ENCODE measurements at places on chromosomes 6 and 20. TPM values are rescaled to one million over a fixed set of nuclear protein-coding genes. Genes with fewer than 3 reads are reported as not detected.

SLC52A3 gene
- total RNA-seq: 0.18 TPM

KIF25 gene
- total RNA-seq: 0.43 TPM

- no peak for DNase-seq
These were observed 91.2 kb upstream of the EXOC2 start for GRCh38 chr6:783966-784735.

GRCh38 chr20:53291548-53291947 lies 302.1 kb downstream of the ZNF217 start:
- no peak for DNase-seq

RNF182 gene
- 0.05 TPM for total RNA-seq

SYCP2L gene
- 0.43 TPM for total RNA-seq

- no peak for DNase-seq
These were observed 25.6 kb downstream of the DHX35 start for GRCh38 chr20:38987777-38988176.

FILIP1 gene
- total RNA-seq: 1.1 TPM

DNA sequence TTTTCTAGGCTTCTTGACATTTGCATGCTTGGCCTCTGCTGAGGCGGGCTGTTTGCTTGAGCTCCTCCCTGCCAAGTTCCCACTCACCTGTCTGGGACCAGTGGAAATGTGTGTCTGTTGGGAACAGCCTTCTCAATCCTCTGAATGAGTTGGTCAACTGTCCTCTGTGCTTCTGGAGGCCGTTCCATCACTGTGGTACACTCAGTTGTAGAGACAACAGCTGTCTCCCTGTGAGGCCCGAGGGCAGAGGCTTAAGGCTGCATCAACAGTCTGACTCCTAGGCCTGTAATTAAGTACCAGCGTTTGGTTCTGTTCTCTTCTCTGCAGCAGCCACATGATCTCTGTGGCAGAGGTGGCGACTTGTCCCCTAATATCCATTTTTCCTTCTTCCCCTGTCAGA lies 110.9 kb downstream of the CDC5L start:
- DNase-seq: peak; percentile 11

DEFB132 gene
- 0.15 TPM for total RNA-seq

ZSCAN12 gene
- 1.2 TPM for total RNA-seq

- DNase-seq: no peak
These were observed 175.1 kb upstream of the JAG1 start for GRCh38 chr20:10848810-10849370.

ADGB gene
- not detected for total RNA-seq

DNA sequence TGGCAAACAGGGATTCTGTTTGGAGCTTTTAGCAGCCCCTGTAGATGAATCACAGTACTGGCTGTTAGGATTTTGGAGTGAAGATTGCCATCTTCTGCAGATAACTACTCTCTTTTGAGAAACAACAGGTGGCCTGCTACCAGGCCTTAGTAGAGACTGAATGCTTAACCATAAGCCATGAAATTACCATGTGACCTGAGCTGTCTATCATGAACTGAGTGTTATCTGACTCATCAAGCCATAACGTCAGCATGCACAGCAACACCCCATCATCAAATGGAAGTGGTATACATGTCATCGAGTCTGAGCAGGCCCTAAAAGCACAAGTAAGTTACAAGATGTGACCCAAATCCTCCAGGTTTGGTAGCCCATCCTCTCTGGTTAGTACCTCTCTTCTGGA lies 132.6 kb downstream of the GPR63 start:
- DNase-seq: no peak

GRCh38 chr6:96017070-96017359 lies 1.2 kb downstream of the FUT9 start:
- no peak for DNase-seq

DNA sequence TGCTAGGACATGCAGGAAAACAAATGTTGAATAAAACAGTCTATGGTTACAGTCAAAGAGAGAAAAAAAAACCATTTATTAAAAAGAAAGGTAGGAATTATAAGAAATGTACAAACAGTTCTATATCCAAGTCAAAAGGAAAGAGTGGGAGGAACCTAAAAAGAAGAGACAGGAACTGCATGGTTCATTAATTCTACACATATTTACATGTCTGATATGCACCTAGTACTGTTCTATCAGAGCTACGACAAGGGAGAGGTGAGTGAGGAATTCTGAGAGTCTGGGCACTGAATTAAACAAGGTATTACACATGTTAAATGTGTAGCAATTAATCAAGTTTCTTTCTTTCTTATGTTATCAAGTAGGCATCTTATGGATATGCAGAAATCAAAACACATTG lies 41.9 kb downstream of the SYCP2 start:
- DNase-seq: no peak

LGSN gene
- total RNA-seq: 1.0 TPM

DNA sequence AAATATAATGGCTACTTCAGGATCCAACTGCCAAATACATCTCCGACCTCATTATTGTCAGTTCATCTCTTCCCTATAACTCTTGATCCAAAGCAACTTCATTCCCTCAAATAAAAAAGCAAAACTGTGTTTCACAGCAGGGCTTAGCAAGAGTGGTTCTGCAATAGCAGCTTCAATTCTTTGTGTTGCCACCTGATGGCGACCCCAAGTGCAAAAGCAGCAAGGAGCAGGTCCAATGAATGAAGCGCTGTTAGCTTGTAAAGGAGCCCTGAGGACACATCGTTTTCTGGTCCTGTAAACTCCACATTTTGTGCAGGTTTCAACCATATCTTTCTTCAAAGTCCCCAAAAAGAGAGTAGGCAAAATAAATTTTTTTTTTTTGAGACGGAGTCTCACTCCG lies 19.6 kb downstream of the RTN4IP1 start:
- DNase-seq: no peak

ZNF311 gene
- total RNA-seq: 0.68 TPM

DNA sequence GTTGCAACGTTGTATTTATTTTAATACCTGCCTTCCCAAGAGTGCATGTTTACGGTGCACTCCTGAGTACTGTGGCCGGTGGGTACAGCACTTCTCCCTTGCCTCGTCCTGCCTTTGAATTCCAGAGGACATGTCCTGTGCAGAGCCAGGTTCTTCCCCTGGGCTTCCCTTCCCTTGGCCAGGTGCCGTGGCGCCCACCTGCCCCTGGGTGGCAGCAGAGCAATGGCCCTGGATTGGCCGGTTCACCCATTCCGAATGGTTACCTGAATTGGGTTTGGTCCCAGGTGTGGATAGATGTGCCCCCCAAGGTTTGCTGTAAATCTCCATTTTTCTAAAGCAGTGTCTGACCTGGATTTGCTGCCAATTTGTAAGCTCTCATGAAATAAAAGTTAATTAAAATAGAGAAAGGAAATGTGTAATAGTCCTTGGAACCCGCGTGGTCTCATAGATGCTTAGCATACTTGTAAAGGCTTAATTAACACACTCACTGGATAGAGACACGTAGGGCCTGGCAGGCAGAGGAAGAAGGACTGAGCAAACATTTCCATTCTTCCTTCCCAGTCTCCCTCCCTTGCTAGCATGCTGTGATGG lies 40.6 kb downstream of the DTD1 start:
- DNase-seq: no peak

IMPG1 gene
- total RNA-seq: not detected

- DNase-seq: no peak
These were observed 3.2 kb downstream of the SLC4A11 start for GRCh38 chr20:3235666-3236324.

DNA sequence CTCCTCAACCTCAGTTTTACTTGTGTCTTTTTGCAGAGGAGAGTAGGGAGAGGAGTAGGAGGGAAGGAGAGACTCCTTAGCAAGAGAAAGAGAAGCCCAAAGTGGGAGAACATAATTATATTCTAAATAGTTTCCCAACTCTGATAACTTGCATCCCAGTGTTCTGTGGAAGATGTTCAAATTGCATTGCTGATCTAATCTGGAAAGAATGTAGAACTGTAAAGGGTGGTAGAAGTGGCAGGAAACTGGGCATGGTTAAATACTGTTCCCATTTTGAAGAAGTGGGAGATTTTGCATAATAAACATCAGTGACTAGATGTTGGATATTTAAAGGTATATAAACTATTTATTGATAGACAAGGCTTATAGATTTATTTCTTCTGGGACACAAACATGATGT lies 42.6 kb upstream of the HMGN3 start:
- DNase-seq: no peak

AKAP12 gene
- total RNA-seq: 3.4 TPM

PRKN gene
- 1.2 TPM for total RNA-seq

HSPA1L gene
- 0.60 TPM for total RNA-seq

DNA sequence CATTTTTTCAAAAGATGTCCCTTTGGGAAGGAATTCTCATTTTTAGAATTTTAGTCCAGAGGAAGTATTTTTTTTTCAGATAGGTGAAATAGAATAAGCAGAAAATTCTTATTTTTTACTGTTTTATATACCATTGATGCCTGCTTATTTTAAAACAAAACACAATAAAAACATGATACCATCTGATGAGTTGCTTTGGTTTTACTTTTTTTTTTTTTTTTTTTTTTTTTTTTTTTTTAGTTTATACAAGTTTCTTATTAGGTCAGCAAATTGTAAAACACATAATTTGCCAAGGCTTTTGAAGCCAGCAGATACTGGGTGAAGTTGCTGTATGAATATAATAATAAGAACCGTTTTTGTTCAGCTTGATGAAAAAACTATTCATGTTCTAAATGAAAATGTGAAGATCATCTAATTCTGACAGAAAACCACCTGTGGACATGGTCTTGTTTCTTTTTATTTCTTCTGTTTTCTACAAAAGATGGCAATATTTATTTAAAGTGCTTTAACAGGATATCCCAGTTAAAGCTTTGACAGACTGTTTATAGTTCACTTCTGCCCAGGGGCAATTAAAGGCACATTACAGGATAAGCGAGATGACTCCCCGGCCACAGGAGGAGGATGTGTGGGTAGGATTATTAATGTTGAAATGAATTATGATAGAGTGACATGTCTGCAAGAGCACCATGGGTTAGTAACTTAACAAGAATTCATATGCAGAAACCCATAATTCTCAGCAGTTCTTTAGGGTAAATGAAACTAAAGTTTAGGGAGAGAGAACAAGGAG lies 31.1 kb downstream of the MYB start:
- DNase-seq: no peak

VIP gene
- total RNA-seq: 0.15 TPM

MCM3 gene
- 7.8 TPM for total RNA-seq

Measured in left lobe of liver (tissue), 2 donors.